Lung microvascular endothelial cell (primary cell): ENCODE measurements at places on chromosomes 2 and 18.

DNA sequence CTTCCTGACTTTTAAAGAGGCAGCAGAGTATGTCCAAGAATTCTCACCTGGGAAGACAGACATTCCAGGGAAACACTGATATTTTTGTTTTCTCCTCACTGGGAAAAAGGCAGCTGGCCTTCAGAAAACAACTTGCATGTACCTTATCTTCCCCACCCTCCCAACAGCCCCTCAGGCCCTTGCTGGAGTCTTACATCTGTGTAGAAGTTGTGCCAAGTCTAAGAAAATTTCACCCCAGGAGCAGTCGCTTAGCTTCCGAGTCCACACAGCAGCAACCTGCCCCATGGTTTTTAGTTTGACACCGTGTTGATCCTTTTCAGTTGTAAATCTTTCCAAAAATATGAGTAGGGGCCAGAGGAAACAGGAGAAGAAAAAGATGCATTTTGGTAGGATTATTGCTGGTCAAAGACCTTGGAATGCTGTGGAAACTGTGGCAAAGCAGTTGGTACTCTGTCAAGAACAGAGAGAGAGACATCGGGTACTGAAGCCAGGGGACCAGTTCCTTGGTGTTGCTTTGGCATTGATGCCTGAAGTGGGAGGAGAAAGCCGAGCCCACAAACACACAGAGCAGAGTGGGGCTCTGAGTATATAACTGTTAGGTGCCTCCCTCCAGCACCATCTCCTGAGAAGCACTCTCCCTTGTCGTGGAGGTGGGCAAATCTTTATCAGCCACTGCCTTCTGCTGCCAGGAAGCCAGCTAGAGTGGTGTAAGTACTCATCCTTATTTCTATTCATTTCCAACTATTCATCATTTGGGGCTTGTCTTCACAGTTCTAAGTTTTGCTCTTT is at the start of gene SLC14A1:
Gene SLC14A1 (plus strand): TSS at position 615 of the 789 bp plus-strand sequence. CDS start 6,140 bp downstream, outside the sequence.
- no peak for DNase-seq

DNA sequence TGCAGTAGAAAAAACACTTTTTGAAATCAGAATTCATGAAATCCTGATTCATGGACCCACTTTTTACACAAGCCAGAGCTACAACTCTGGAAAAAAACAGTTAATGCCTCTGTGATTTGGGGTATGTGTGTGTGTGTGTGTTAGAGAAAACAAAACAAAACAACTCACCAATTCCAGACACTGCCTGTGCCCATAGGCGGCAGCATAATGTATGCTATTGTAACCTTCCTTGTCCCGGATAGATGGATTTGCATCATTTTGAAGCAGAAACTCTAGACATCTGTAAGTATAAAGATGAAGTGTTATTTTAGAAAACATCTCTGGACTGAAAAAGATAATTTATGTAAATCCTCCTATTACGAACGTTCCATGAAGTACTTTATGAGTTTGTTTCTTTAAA is 152.0 kb upstream of the PGAP1 start:
- DNase-seq, result no peak

DNA sequence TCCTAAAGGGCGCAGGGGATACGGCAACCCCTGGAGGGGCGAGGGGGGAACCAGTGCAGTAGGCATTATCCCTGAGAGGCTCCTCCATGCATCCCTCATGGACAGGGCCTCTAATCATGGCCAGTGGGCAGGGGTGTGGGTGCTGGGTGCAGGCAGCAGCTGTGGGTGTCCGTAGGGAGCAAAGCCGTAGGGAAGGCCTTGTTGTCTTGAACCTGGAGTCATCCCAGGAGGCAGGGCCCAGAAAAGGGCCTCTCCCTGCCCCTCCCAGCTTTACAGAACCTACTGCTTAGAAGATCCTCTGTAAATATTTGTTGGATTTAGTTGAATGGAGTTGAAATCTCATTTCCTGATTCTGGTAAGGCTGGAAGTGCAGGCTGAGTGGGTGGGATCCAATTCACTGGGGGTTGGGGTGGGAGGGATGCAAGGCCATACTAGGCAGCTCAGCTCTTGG is 207.0 kb upstream of the HAAO start:
- DNase-seq, result no peak

- no peak for DNase-seq
Observed at GRCh38 chr2:179252423-179252822, 12.2 kb downstream of the SESTD1 start.

DNA sequence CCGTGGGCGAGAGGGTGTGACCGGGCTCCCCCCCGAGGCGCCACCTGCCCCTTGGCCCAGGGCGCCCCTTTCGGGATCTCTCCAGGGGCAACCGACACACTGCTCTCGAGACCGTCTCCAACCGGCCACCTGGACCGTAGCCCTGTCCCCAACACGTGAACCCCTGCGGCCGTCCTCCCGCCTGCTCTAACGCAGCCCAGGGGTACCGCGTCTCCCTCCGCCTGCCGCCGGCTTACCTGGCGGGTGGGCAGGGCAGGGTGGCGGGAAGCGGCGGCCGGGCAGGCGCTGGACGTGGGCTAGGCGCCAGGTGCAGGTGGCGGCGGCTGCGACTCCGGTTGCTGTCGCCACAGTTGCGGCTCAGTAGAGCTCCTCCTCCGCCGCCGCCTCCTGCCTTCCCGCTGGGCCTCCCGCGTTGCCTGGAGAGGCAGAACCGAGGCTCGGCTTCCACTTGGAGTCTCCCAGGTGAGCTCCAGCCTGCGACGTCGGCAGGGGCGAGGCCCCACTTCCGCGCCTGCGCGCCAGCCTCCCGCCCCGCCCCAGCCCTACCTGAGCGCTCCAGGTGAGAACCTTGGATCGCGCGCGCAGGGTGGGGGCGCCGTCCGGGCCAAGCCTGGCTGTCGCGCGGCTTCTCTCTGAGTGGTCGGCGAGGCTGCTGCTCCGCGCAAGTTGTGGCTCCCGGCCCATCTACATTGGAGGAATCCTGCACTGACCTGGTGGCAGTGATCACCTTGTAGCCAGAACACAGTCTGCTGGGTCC is at the start of gene GALNT3:
Gene GALNT3 (minus strand): TSS at position 469 of the 757 bp plus-strand sequence. CDS start 23,547 bp downstream, outside the sequence.
- DNase-seq, result no peak

DNA sequence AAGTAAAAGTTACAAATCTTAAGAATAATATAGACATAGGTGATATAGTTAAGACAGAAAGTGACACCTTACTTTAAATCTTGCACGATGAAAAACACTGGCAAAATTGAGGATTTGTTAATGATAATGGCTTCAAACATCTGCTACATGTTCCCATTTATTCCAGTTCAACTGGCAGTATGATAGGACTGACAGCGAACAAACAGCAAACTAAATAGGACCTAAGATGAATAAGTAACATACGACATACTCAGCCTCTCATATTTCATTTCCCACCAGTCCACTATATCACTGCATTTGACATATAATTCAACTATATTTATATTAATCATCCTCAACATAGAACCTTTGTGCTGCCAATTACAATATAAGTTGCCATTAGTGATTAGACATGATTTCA is 36.3 kb downstream of the ACVR1C start:
- no peak for DNase-seq
